Activated CD4-positive, alpha-beta memory T cell treated with anti-CD3 and anti-CD28 coated beads, Interleukin-2, amount 10 ng/mL, durations not matched to agents 7 days and 5 days (primary cell): ENCODE measurements at places on chromosomes 1 and 21. TPM values are rescaled to one million over a fixed set of nuclear protein-coding genes. Genes with fewer than 3 reads are reported as not detected.

- no peak for DNase-seq
Measured at GRCh38 chr1:83760226-83761021, 238.5 kb downstream of the TTLL7 start.

DNA sequence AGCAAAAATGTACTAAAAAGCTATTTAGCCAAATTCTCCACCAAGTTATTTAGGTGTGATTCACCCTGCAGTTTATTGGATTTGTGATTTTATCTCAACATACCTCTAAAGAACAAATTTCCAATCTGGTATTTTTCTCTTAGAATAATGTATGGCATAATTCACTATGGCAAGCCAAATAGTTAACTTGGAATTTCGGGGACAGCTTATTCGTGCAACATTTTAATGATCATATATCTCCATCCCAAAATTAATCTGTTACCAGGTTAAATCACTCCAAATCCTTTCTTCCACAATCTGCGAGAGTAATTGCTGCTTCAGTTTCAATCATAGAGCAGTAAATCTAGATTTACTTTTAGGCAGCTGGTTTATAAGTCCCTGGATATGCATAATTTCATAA is 53.4 kb downstream of the ERICH3 start:
- no peak for DNase-seq

The ADGRL4 gene
- total RNA-seq: not detected

DNA sequence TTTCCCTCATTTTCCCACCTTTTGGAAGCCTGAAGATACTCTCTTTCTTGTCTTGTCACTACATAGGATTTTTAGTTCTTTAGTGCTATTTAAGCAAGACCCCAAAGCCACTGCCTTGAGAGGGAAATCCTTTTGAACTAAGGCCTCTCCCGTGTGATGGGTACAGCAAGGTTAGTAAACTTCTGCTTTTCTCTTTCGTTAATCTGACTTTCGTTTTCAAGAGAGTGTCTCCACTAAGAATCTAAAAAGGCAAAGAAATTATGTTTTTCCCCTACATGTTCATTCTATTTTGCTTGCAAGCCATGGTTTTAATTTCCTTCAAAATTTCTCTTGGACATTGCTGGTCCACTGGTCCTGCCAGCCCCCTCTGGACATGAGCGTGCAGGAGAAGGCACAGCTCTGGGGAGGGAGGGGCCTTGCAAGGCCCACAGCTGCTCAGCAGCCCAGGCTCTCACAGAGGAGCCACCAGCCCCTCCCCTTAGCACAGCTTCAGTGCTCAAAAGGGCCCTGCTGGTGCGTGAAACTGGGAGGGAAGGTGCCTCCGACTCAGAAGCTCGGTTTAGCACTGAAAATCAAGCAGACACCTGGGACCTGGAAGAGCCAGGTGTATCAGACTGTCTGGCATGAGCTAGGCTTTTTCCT is 210.9 kb upstream of the GALNT2 start:
- DNase-seq: peak; percentile 18

- DNase-seq: no peak
Measured at GRCh38 chr1:41319807-41320711, 41.2 kb upstream of the FOXO6 start.

The MIXL1 gene
- total RNA-seq: not detected

GRCh38 chr1:174230399-174230798 is 71.1 kb downstream of the RABGAP1L start:
- DNase-seq: no peak

DNA sequence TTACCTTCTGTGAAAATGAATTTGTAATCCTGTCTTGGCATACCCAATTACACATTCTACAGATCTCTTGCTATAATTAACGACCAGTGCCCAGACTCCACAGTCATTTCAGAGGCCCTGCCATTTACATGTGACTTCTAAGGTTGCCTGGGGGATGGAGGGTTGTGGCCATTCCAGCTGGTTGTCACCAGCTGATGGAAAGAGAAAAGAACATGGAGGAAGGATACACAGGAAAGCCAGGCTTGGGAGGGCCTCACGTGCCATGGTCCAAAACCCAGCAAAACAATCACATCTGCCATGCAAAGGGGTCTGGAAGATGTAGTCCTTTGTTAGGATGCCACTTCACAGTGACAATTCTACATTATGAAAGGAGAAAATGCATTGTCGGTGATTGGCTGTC is 59.3 kb downstream of the LAMC2 start:
- no peak for DNase-seq

DNA sequence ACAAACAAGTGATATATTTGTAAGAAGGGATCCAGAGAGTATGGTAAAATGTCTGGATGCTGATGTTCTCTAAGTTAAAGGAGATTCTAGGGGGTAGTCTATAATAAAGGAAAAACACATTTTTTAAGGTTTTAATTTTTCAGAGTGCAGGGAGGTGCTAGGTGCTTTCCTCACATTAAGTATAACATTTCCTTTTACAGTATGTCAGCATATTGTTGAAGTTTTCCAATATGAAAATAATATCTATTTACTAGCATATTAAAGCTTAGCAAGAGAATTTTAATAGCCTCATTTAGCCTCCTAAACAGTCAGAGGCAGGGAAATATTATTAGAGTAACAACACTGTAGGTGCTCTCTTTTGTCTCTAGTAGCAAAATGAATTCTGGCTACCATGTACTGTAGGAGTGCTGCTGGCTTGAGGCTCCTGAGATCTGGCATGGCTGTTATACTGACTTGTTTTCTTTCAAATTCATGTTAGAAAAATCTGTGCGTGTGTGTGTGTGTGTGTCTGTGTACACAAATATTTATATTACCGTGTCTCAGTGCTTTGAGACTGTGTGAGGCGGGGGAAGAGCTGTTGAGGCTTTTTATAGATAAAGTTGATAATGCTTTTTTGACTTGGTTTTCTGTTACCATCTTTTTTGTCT is 71.0 kb downstream of the POU2F1 start:
- DNase-seq: no peak

DNA sequence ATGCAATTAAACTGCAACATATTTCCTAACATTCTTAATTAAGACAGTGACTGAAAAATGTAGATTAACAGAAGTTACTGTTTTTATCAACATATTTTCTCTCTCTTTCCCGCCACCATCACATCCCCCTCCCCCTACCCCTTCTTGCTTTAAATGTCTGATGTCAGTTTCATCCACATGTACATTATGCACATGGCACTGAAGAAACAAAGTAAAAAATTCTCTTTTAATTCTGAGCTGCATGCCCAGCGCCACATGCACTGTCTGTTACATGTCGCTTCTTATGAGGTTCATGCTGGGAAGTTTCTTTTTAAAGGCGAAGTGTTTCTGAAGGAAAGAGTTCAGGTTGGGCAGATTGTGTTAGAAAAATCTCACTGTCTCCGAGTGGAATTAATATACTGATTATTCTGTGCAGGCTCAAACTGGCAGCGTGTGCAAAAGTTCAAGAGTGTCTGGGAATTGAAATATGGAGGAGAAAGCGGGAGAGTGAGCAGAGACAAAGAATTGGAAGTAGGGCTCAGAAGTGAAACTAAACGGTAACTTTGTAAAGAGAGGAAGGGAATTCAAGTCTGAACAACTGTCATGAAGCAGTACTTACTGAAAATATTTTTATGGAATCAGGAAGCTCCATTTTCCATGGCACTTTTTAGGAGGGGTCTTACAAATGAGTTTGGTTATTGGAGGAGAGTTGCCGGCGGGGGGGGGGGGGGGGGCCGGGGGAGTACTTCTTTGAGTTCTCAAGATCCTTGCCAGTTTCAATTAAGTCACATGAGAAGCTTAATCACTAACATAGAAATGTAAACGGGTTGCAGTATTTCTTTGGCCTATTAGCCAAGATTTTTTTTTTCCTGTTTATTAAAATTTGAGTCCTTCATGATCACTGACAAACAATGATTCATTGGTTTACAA is 217.6 kb downstream of the SDCCAG8 start:
- no peak for DNase-seq

The DCDC2B gene
- total RNA-seq: 0.13 TPM

The NCMAP gene
- total RNA-seq: not detected

The RORC gene
- 25.4 TPM for total RNA-seq

The DISP3 gene
- 0.38 TPM for total RNA-seq

DNA sequence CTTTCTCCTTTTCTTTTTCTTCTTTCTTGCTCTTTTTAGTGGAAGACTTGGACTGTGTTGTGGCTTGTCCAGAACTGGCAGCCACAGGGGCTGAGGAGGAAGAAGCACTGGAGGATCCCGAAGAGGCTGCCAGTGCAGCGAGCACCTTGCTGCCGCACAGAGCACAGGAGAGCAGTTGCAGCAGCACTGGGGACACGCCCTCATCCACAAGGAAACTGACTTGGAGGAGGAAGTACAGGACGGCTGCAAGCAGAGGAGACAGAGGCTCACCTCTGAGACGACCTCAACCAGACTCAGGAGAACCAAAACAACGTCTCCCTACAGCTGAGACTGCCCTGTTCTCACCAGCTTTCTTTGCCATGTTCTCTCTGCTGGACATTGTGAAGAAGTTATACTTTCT is 88.9 kb downstream of the UBR4 start:
- DNase-seq: no peak

GRCh38 chr21:28675331-28676041 is 317.2 kb downstream of the LTN1 start:
- no peak for DNase-seq

GRCh38 chr1:214541693-214542092 is 9.7 kb downstream of the PTPN14 start:
- DNase-seq: no peak

DNA sequence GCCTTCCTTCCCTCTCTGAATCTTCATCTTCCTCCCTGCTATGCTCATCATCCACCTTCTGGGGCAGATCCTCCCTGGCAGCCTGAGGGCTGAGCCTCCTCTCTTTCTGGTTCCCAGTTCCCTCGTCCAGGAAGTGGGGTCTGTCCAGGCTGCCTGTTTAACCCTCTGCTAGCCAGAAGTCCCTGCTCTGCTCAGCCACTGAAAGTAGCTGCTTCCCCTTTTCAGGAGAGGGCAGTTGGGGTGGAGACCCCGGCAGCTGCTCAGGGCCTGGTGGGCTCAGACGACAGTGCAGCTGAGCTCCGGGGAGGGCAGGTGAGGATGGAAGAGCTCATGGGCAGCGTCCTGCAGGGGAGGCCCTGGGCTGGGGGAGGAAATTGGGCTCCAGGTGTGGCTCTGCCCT is 43.1 kb upstream of the ETV3 start:
- DNase-seq: no peak

DNA sequence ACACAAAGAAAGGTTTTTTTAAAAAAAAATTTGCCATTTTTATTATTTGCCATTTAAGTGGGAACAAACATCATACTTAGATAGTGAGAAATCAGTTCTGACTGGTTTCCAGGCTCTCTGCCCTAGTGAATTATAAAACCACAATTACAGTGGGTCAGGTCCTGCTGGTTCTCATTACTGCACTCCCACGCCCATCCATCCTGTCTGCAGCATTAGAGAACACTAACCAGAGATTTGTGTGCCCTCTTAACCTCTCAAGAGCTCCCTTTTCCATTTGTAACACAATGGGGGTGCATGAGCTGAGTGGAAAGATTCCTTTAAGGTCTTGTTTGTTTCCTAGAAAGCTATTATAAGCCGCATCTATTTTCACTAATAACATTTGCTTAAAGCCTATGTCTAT is 489.3 kb downstream of the AMY1C start:
- no peak for DNase-seq

The GJB3 gene
- total RNA-seq: not detected

DNA sequence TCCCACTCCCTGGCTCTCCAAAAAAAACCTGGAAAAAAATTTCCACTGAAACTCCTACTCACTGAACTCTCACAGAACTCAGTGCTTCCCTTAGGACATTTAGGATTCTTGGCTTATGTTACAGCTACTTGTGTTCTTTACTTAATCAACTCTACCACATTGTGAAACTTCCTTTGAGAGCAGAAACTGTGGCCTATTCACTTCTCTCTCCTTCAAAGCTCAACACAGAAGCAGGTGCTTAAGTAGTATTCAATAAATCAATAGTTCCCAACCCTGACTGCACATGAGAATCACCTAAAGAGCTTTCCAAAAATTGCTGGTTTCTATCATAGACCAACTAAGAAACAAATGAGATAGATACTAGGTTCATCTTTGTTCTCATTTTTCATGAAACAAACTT is 67.9 kb upstream of the DMRTA2 start:
- no peak for DNase-seq

DNA sequence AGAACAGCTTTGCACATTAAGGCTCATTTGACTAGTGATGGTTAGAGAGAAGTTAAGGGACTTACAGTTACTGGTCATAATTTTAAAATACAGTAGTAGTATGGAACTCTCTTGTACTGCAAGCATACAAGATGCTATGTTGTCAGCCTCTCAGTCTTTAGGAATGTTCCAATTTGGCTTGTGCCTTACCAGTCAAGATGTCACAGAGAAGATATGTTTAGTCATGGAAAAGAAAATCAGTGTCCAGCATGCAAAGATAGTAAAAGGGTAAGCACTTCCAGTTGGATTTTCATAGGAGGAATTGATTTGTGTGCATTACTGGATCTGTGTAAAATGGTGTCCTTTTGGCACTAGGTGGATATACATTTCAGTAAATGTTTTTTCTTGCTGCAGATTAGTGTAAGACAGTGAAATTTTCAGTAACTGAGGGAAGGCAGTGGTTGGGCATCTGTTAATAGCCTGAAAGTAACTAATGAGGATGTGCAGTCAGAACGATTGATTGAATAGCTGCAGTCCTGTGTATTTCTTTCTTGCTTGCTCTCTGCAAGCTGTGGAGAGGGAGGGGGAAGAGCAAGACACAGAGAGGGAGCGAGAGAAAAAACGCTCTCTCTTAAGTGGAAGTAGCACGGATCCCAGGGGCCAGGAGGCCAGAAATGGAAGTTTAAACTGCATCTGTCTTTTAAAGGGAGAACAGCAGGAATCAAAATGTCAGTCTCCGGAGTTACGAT is 108.2 kb downstream of the CLEC20A start:
- no peak for DNase-seq

The BGLAP gene
- 1.5 TPM for total RNA-seq

- DNase-seq: no peak
Measured at GRCh38 chr1:184854496-184855140, 100.0 kb upstream of the EDEM3 start.

GRCh38 chr1:43763497-43763973 is 56.2 kb downstream of the ST3GAL3 start:
- DNase-seq: peak; percentile 52

The FTCD gene
- total RNA-seq: not detected

GRCh38 chr1:21126324-21126723 is 50.4 kb downstream of the EIF4G3 start:
- no peak for DNase-seq

DNA sequence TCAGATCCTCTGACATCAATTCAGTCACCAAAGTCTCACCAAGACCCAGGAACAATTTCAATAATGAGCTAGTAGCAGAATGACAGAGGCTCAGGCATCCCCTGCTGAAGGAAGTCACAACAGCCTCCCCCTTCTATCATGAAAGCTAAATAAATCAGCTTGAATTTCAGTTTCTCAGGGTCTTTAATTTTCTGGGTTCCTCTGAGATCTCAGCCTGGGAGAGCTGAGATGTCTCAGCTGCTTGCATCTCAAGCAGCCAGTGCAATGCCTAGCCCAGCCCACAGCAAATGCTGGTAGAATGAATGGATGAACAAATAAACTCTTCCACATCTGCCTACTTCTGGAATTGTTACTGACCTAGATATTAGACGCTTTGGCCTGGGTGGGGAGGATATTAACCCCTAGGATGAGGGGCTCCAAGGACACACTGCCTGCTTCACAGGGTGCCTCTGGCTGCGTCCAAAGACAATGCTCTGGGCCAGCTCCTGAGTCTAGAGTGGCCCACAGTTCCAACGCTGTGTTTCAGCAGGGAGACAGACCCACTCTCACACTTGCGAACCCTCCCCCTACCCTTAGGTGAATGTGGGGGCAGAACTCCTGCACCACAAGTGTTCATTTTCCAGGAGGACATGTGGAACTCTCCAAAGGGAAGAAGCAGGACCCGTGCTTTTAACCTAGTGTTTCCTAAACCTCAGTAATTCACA is 11.2 kb upstream of the LORICRIN start:
- DNase-seq: no peak
